KBM-7 (cell line): ENCODE measurements at places on chromosomes 3 and 15.

DNA sequence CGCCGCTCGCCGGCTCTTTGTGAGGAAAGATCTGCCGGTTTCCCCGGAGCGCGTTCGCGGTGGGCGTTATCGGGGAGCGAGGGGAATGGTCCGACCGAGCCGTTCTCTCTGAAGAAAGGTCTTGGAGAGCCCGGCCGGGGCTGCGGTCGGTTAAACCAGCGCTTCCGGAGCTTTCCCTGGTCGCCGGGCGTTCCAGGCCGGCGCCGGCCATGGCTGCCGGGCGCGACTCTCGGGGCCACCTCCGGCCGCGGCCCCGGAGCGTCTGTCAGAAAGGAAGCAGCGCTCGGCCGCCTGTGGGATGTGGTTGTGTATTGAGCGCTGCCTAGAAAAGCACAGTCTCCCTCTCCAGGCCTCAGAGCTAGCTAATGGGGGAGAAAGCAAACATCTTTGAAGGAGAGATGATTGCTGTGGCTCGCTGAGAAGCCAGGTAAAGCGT lies 731 bp downstream of the FYTTD1 start:
- peak; percentile 71 for DNase-seq

- no peak for DNase-seq
Observed at GRCh38 chr3:155316426-155316825, 22.9 kb upstream of the STRIT1 start.

- no peak for DNase-seq
Observed at GRCh38 chr15:55829826-55830225, 86.9 kb upstream of the PRTG start.

DNA sequence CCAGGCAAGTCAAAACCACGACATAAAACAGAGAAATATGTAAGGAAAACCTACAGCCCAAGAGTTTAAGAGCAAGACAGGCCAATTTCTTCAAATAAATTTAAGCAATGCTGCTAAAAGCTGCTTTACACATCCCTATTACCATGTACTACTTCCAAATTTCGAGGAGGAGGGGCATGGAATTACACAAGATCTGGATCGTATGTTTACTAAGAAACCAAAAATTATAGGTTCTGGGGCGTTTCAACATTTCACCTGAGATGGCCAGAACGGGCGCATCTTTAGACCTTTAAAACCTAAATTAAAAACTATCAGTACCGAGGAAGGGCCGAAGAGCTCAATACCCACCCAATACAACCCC lies 664 bp upstream of the NR2C2 start:
- DNase-seq, result no peak

GRCh38 chr3:18717598-18717997 lies 292.5 kb upstream of the SATB1 start:
- DNase-seq, result no peak

DNA sequence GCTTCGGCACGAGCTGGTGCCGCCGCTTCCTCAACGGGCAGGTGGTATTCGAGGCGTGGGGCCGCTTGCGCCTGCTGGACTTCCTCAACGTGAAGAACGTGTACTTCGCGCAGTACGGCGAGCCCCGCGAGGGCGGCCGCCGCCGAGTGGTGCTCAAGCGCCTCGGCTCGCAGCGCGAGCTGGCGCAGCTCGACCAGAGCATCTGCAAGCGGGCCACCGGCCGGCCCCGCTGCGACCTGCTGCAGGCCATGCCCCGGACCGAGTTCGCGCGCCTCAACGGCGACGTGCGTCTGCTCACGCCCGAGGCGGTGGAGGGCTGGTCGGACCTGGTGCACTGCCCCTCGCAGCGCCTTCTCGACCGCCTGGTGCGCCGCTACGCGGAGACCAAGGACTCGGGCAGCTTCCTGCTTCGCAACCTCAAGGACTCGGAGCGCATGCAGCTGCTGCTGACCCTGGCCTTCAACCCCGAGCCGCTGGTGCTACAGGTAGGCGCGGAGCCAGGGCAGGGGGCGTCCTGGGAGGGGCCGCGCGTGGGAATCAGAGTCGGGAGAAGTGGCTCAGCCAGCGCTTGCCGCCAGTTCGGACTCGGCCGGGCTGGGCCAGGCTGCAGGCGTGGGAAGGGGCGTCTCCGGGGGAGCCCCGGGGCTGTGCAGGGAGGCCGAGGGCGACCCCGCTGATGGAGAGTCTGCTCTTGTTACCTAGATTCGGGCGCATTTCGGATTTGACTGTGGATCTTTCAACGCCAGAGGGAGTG lies 1.1 kb downstream of the DIPK2A start:
- peak; percentile 89 for DNase-seq

DNA sequence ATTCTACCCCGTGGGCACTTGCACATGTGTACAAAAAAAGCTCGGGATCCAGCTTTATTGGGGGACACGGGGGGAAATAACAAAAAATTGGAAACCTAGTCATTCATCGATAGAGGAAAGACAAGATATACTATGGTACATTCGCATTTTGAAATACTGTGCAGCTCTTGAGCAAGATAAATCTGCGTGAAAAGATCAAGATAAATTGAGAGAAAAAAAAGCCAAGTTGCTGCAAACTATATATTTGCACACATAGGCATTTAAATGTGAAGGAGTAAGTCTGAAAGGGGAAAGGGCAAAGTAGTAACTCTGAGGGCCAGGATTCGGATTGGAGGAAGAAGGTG lies 620 bp upstream of the UBR1 start:
- DNase-seq, result peak; percentile 10

GRCh38 chr3:185649414-185649813 lies 63.3 kb downstream of the SENP2 start:
- no peak for DNase-seq

- no peak for DNase-seq
Observed at GRCh38 chr15:40003116-40003916, 35.7 kb downstream of the SRP14 start.

- DNase-seq, result no peak
Observed at GRCh38 chr15:76195506-76196268, 115.6 kb downstream of the ETFA start.

DNA sequence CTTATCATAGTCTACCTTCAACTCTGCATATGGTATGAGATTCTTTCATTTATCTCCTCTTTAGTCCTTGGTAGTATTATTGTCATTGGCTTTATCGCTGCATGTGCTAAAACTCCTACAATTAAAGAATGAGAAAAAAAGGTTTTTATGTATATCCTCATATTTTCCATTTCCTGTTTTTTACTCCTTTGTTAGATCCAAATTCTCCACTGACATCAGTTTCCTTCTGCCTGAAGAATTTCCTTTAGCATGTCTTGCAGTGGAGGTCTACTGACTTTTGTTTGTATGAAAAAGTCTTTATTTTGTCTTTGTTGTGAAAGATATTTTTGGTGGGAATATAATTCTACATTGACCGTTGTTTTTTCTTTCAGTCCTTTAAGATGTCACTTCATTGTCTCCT lies 81.0 kb upstream of the TNIK start:
- DNase-seq, result no peak

- no peak for DNase-seq
Observed at GRCh38 chr3:98930413-98930812, 28.9 kb upstream of the DCBLD2 start.

DNA sequence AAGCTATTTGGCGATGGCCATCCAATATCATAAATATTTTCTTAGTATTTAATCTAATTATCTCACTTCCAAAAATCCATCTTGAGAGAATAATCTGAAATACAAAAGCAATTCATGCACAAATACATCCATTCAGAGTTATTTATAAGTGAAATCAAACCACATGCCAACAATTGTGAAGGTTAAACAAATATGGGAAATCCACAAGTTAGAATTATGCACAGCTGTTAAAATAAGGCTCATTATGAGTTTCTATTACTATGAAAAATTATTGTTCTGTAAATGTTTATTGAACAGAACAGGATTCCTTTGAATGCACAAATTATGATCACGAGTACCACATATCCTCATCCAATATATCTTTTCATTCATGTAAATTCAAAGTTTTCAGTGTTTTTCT lies 267.7 kb downstream of the PLOD2 start:
- DNase-seq, result no peak

- no peak for DNase-seq
Observed at GRCh38 chr15:62799037-62799436, 243.5 kb upstream of the TPM1 start.
